Muscle of arm (tissue), 14 donors: ENCODE measurements at places on chromosomes 5 and 9.

DNA sequence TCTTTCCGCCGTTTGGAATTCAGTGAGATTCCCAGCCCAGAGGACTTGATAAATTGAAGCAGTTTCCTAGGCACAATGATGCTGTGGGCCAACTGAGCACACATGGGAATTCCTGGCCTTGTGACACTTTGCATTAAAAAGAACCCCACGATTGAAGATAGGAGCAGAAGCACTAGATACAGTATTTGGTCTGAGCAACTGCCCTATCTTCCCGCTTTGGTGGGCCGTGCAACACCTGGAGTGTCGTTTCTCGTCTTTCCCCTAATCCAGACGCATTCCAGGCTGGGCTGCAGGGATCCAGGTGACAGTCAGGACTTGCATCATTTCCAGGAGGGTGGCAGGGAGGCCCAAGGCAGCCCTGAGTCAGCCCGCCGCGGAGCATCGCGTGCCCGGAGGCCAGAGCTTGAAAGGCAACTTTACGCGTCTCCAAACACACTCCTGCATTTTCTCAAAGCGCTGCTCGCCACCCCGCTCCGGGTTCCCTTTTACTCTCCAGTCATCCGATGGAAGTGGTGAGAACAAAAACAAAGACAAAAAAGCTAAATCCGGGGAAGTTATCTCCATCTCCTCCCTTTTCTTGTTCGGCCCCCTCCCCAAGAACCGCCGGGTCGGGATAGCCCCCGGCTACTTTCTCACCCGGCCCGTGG is 753 bp upstream of the STC2 start:
- DNase-seq, result no peak

DNA sequence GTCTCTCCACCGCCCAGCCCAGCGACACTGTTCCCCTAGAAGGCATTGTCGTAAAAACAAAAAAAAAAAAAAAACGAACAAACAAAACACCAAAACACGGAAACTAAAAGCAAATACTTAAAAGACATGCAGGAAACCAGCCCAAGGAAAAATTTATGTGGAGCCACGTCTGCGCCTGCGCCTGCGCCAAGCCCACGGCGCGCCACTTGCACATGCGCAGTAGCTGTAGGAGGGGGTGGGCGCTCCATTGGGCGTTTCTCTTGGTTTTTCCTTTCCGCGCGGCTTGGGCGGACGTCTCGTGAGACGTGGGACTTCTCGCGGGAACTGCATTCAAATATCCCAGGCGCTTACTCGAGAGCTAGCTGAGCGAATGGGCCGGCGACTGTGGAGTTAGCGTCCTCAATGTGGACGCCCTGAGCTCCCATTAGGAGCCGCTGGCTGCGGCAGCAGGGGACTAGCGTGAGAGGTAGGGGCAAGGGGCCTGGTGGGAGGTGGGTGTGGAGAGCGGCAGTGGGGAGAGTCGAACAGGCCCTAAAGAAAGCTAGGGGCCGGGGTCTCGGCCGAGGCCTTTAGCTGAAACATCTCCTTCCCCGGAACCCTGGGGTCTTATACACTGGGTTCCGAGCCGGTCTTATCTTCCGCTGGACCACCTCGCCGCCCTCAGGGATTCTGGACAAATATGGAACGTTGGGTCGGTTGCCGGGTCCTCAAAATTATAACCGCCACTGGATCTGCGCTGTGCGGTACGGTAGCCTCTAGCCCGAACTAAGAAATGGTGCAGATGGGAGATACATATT is at the start of gene SPDL1:
Gene SPDL1, plus strand, starts transcription at position 350 of the 797 bp plus-strand sequence. CDS start 4,644 bp downstream, outside the sequence.
- peak; percentile 98 for DNase-seq

DNA sequence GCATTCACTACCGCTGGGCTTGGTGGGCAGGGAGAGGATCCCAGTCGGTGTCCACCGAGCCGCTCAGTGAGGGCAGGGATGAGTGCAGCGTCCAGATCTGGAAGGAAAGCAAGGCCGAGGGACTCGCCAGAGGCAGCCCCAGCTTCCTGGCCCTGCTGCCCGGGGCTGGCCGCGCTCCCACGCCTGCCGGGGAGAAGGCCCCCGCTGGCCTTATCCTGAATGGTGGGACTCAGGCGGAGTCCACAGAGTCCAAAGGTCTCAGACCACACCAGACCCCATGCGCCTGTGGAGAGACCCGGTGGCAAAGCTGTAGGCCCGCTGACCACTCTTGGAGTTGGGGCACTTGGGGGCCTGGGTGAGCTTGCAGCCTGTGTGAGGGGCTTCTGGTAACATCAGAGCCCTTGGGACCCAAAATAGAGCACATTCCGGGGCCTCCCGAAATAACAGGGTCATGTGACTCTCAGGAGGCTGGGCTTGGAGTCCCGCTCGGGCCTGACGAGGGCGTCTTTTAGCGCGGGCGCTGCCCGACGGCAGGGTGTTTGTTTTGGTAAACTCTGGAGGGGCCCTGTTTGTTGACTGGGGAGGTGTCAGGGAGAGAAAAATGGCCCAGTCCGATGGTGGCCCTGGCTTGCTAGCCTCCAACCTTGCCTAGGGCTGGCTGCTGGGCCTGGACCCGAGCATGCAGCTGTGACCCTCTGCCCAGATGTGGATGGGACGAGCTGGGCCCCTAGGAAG is 2.8 kb downstream of the RXRA start:
- DNase-seq, result no peak

- no peak for DNase-seq
These were observed 23.6 kb downstream of the OR2V2 start for GRCh38 chr5:181170996-181171395.

- DNase-seq, result no peak
These were observed 49.3 kb downstream of the SPRY4 start for GRCh38 chr5:142275496-142275895.

DNA sequence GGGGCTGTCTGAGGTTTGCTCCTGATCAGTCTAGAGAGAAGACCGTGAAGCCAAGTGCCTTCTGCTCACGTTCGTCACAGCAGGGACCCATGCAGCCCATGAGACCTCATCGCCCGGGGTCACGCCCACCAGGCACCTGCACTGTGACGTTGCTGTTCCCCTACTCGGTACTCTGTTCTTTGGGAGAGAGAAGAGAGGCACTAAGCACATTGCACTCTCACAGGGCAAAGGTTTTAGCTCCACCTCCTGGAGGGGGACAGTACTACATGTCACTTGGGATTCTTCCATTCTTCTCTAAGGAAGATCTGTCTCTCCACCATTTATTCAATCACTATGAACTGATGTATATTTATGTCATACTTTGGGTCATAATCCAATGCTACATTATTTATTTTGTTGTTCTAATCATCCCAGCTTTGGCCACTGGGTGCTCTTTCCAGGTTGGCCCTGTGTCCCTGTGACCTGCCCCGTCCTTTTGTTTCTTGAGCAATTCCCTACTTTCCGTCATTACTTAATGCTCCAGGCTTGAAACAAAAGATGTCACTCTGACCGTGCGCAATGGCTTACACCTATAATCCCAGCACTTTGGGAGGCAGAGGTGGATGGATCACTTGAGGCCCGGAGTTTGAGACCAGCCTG is 31.4 kb upstream of the BRD3 start:
- DNase-seq, result no peak

GRCh38 chr5:139401546-139401945 is 2.3 kb downstream of the SPATA24 start:
- no peak for DNase-seq

- no peak for DNase-seq
These were observed 7.9 kb upstream of the FIBCD1 start for GRCh38 chr9:130946766-130947617.

DNA sequence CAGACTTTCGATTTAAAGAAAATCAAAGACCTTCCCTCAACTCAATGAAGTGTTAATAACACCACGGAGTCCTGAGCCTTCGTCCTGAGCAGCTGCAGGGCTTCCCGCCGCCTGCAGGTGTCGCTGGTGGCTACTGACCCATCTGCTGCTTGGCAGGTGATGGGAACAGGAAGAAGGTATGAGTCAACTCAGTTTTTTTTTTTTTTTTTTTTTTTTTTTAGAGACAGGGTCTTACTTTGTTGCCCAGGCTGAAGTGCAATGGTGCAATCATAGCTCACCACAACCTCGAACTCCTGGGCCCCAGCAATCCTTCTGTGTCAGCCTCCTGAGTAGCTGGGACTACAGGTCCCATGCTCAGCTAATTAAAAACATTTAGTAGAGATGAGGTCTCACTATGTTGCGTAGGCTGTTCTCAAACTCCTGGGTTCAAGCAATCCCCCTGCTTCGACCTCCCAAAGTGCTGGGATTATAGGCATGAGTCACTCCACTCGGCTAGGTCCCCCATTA is 185.7 kb upstream of the IL12B start:
- peak; percentile 20 for DNase-seq

DNA sequence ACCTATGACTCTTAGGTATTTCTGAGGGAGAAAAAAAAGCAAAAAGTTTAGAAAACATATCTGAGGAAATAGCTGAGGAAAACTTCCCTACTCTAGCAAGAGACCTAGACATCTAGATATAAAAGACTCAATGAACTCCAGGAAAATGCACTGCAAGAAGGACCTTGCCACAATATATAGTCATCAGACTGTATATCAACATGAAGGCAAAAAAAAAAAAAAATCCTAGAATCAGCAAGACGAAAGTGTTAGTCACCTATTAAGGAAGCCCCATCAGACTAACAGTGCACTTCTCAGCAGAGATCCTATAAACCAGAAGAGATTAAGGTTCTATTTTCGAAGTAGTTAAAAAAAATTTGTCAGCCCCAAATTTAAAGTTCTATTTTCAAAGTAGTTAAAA is 166.2 kb downstream of the TMEM38B start:
- no peak for DNase-seq

- DNase-seq, result no peak
These were observed 155.0 kb upstream of the CLINT1 start for GRCh38 chr5:158013939-158014338.

DNA sequence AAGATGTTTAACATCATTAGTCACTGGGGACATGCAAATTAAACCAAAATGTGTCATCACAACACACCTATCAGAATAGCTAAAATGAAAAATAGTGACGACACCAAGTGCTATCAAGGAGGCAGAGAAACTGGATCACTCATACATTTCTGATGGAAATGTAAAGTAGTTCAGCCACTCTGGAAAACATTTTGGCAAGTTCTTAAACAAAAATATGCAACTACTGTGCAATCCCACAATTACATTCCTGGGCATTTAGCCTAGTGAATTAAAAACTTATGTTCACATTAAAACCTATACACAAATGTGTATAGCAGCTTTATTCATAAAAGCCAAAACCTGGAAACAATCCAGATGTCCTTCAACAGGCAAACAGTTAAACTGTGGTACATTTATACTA is 53.1 kb downstream of the SVEP1 start:
- DNase-seq, result no peak

GRCh38 chr5:177483994-177484901 is 10.8 kb upstream of the DBN1 start:
- no peak for DNase-seq

GRCh38 chr5:73532195-73532594 is 33.2 kb downstream of the ANKRA2 start:
- no peak for DNase-seq

DNA sequence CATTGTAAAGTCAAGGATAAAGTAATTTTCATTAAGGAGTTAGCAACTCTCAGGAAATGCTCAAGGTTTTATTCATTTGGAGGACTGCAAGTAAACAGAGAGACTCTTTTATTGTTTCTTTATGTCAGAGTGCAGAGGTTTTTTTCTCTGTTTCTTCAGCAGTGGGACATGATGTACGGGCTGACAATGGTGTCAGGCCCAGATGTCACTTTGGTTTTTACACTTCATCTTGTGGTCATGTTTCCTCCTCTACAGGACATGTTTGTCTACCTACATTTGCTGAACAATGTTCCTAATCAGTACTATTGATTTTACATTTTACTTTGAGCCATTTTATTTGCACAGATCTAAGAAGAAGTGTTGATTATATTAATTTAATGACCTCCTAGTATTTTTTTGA is 72.8 kb upstream of the PARP8 start:
- DNase-seq, result no peak

DNA sequence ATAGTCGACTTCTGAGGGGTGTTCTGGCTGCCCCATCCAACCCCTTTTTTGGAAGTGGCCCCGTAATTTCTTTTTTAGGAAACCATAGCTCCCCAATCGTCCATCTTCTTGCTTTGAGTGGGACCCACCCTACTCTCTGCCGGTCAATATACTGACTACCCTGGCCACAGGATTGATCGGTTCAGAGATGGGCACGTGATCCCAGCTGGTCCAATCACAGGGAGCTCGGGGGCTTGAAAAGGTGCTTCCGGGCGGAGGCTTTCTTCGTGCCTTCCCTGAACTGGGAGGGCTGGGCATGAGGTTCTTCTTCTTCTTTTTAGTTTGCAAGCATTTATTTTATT is 78.7 kb upstream of the SH3PXD2B start:
- no peak for DNase-seq

DNA sequence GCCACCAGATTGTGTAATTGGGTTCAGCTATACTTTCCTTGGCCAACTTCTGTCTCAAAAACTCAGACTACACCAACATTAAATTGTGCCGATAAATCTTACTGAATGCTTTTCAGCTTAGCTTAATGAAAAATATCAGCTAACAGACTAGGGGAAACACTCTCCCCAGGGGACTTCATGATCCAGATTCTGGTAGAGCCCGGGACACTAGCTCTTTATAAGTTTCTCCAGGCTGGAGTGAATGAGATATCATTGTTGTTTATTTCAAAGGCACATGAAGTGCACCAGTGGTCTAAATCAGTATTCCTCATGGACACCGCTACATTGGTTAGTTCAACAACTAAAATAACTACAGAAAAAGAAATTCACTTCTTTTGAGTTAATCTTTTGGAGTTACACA is 10.5 kb upstream of the LHFPL2 start:
- no peak for DNase-seq

DNA sequence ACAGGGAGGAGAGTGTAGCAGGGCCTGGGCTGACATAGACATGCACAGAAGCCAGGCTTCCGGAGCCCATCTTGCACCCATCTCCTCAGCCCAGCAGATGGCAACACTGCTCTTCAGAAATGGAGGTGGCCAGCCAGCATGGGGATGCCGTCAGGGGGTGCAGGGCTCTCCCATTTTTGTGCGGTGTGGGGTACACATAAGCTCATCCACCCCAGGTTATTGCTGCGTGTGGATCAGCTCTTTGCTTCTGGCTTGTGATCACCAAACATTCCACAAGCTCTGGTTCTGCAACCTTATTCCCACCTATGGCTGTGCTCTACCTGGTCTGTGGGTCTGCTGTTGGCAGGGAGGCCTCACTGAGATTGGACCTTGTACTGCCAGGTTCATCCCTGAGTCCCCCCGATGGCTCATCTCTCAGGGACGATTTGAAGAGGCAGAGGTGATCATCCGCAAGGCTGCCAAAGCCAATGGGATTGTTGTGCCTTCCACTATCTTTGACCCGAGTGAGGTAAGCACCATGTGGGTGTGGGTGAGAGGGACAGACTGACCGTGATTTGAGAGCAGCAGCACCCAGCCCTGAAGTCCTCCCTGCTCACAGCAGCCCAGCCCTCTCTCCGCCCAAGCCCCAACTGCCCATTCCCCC is 17.3 kb downstream of the SLC22A5 start:
- peak; percentile 66 for DNase-seq
